Activated CD4-positive, alpha-beta memory T cell treated with anti-CD3 and anti-CD28 coated beads, Interleukin-2, amount 10 ng/mL, durations not matched to agents 7 days and 5 days (primary cell): ENCODE measurements at places on chromosomes 7 and 10. TPM values are rescaled to one million over a fixed set of nuclear protein-coding genes. Genes with fewer than 3 reads are reported as not detected.

DNA sequence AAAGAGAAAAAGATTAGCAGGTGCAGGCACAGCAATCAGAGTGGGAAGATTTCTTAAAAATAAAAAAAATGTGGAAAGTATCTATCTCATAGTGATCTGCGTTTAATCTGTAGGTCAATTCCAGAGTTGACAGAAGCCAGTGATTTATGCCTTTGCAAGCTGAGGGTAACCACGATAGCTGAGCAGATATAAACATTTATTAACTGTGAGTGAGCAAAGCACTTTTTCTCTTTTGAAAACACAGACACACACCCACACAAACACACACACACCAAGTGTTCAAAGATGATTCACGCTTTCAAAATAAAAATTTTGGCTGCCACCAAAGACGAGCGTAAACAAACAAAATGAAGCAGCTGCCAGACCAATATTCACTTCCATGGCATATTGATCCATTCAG, 243.2 kb upstream of the SLC26A5 start:
- no peaks in the 10 kb centered on the region for H3K4me1 ChIP-seq
- peaks cover 1% of the 10 kb centered on the region for H3K27me3 ChIP-seq
- H3K36me3 ChIP-seq: no peaks in the 10 kb centered on the region
- H3K4me3 ChIP-seq: no peak overlapping the region

- no peaks in the 10 kb centered on the region for H3K36me3 ChIP-seq
- H3K4me1 ChIP-seq: peaks cover 14% of the 10 kb centered on the region
- H3K27me3 ChIP-seq: peaks cover 2% of the 10 kb centered on the region
- no peak overlapping the region for H3K4me3 ChIP-seq
Measured at GRCh38 chr7:128879939-128880746, 17.5 kb downstream of the ATP6V1F start.

- no peaks in the 10 kb centered on the region for H3K36me3 ChIP-seq
- no peak overlapping the region for H3K4me3 ChIP-seq
- no peaks in the 10 kb centered on the region for H3K4me1 ChIP-seq
Measured at GRCh38 chr10:70937661-70938060, 49.3 kb upstream of the PCBD1 start.

DNA sequence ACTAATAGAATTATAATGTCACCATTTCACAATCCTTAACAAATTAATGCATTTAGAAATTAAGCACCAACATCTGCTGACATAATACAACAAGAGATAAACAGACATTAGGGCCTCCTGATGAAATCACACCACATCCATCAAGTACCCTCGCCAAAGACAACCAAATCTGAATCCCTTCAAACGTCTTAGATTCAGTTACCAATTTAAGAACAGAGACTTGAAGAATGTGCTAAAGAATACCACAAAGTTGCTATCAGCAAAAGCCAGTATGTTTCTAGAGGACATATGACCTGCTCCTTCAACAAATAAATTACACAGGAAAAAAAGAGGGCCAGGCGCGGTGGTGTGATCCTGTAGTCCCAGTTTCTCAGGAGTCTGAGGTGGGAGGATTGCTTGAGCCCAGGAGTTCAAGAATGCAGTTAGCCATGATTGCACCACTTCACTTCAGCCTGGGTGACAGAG, 144.5 kb downstream of the REEP3 start:
- H3K4me3 ChIP-seq: no peak overlapping the region
- H3K27me3 ChIP-seq: no peaks in the 10 kb centered on the region
- DNase-seq: no peak
- H3K36me3 ChIP-seq: no peaks in the 10 kb centered on the region
- H3K4me1 ChIP-seq: peaks cover 5% of the 10 kb centered on the region

GRCh38 chr7:149241696-149242095, 2.2 kb downstream of the ZNF212 start:
- no peak for DNase-seq
- no peaks in the 10 kb centered on the region for H3K27me3 ChIP-seq
- H3K4me1 ChIP-seq: peaks cover 53% of the 10 kb centered on the region
- H3K27ac ChIP-seq: no peak overlapping the region
- H3K4me3 ChIP-seq: peak overlapping the region; percentile 39
- peaks cover 7% of the 10 kb centered on the region for H3K36me3 ChIP-seq

GRCh38 chr10:93806903-93807302, 49.2 kb downstream of the LGI1 start:
- H3K4me1 ChIP-seq: no peaks in the 10 kb centered on the region
- peaks cover 22% of the 10 kb centered on the region for H3K27me3 ChIP-seq
- DNase-seq: no peak
- H3K4me3 ChIP-seq: no peak overlapping the region
- H3K36me3 ChIP-seq: no peaks in the 10 kb centered on the region

- H3K4me3 ChIP-seq: no peak overlapping the region
- no peak overlapping the region for H3K27ac ChIP-seq
- H3K36me3 ChIP-seq: no peaks in the 10 kb centered on the region
- no peak for DNase-seq
- H3K4me1 ChIP-seq: no peaks in the 10 kb centered on the region
- H3K27me3 ChIP-seq: no peaks in the 10 kb centered on the region
Measured at GRCh38 chr7:126606331-126606730, 646.4 kb downstream of the GRM8 start.

- DNase-seq: no peak
- H3K27me3 ChIP-seq: no peaks in the 10 kb centered on the region
- no peak overlapping the region for H3K4me3 ChIP-seq
- peaks cover 58% of the 10 kb centered on the region for H3K4me1 ChIP-seq
Measured at GRCh38 chr7:143283381-143283780, 1.4 kb upstream of the TMEM139 start.

DNA sequence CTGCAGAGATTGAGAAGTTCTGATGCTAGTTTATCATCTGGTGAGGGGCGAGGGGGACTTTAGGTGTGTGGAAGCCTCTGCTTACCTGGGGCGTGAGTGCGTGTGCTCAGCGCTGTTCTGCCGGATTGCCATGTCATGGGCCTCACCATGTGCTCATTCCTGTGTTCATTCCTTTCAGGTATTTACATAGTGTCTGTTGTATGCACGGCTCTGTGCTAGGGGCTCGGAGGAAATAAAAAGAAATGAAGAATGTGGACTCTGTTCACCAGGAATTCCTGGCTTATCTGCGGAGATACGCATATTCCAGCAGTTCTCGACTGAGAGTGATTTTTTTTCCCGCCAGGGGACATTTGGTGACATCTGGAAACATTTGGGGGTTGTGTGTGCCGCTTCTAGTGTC, 152.0 kb downstream of the CAMK1D start:
- H3K4me3 ChIP-seq: no peak overlapping the region
- H3K27me3 ChIP-seq: no peaks in the 10 kb centered on the region
- H3K27ac ChIP-seq: no peak overlapping the region
- H3K4me1 ChIP-seq: peaks cover 32% of the 10 kb centered on the region
- H3K36me3 ChIP-seq: no peaks in the 10 kb centered on the region

DNA sequence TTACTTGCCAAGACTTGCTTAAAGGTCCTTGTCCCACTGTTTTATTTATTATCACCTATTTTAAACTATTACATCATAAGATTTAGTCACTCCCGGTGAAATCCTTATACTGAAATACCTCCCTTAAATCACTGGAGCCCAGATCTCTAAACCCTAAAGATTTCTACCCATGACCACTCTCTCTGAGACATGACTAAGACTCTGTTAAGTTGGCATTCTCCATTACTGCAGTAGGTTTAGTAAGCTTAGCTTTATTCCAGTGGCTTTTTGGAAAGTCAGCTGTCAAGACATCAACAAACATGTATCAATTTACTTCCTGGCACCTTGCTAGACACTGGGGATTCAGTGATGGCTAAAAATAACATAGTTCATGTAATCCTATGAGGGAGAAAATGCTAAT, 874.2 kb downstream of the KCNMA1 start:
- H3K4me3 ChIP-seq: no peak overlapping the region
- H3K36me3 ChIP-seq: no peaks in the 10 kb centered on the region
- DNase-seq: no peak
- no peaks in the 10 kb centered on the region for H3K4me1 ChIP-seq
- H3K27ac ChIP-seq: no peak overlapping the region

- peaks cover 4% of the 10 kb centered on the region for H3K27me3 ChIP-seq
- no peaks in the 10 kb centered on the region for H3K36me3 ChIP-seq
- peaks cover 2% of the 10 kb centered on the region for H3K4me1 ChIP-seq
- DNase-seq: no peak
- no peak overlapping the region for H3K27ac ChIP-seq
- H3K4me3 ChIP-seq: no peak overlapping the region
Measured at GRCh38 chr10:68133523-68133922, 24.2 kb downstream of the MYPN start.

- no peaks in the 10 kb centered on the region for H3K36me3 ChIP-seq
- peaks cover 31% of the 10 kb centered on the region for H3K27me3 ChIP-seq
- peak overlapping the region; percentile 31 for H3K4me3 ChIP-seq
- no peak overlapping the region for H3K27ac ChIP-seq
- peaks cover 14% of the 10 kb centered on the region for H3K4me1 ChIP-seq
- DNase-seq: no peak
Measured at GRCh38 chr10:9229702-9230244, 1175.3 kb downstream of the GATA3 start.

DNA sequence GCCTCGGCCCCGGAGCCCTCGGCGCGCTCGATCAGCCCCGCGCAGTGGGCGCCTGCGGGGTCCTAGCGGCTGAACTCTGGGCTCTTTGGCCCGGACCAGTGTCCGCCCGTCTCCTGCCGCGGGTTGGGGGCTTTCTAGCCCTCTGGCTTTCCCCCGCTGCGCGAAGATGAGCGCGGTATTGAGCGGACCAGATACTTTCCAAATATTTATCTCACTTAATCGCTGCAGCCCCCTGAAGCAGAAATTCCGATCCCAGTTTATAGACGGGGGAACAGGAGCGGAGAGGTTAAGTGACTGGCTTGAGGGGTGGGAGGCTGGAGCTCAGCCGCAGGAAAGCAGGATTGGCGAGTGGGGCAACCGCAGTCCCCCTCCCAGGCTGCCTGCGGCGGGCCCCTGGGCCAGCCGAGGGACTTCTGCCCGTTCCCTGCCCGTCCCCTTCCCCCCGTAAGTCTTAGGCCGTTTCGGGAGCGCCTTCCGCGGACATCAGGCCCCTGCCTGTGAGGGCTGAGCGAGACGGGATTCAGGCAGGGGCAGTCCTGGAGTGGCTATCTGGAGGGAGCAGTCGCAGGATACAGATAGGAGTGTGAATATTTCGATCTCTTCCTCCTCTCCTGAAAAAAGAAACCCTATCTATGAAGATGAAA, 565 bp downstream of the STRIP2 start:
- H3K4me1 ChIP-seq: peaks cover 44% of the 10 kb centered on the region
- peaks cover 12% of the 10 kb centered on the region for H3K36me3 ChIP-seq
- peak overlapping the region; percentile 71 for H3K27ac ChIP-seq
- H3K4me3 ChIP-seq: peak overlapping the region; percentile 85

DNA sequence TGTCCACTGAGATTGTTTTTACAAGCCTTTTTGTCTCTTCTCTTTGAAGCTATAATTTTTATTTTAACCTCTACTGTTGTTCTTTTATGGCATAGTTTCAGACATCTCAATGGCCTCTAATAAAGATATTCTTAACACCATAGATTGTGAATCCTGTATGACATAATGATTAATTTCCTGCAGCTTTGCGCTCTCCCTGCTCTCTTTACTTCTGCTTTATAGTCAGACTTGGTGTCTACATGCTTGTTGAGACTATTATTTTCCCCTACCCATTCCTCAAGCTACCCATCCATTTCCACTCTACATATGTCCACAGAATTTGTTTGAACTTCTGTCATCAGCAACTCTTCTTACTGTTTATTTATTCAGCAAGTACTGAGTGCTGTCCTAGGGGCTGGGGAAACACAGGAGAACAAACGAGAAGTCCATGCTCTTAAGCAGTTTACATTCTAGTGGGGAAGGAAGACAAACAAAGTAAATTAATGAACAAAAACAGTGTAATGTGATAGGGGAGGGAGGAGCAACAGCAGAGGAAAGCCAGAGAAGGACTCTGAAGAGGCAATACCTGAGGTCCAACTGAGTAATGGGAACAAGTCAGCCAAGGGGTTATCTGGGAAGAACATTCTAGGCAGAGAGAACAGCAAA, 110.1 kb downstream of the CDK14 start:
- H3K4me1 ChIP-seq: no peaks in the 10 kb centered on the region
- no peak overlapping the region for H3K4me3 ChIP-seq
- no peak for DNase-seq
- H3K27ac ChIP-seq: no peak overlapping the region

DNA sequence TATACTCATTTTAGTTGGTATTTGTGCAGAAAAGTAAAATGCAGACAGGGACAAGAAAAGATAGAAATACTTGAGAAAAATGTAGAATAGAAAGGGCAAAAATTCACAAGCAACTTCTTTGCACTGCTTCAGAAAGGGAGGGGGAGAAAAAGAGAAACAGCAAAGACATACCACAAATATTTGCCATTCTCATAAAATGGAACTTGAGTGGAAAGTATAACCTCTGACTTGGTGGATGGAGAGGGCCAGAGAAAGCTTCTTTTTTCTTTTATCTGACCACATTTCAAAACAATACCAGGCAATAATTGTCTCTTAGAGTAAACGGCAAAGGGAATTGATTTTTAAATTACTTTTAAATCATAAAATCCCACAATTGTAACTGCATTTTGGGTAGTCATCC, 35.8 kb upstream of the TRUB1 start:
- DNase-seq: no peak
- peaks cover 4% of the 10 kb centered on the region for H3K4me1 ChIP-seq
- H3K4me3 ChIP-seq: no peak overlapping the region
- peaks cover 16% of the 10 kb centered on the region for H3K27me3 ChIP-seq

- H3K27ac ChIP-seq: no peak overlapping the region
- H3K27me3 ChIP-seq: peaks cover 2% of the 10 kb centered on the region
- H3K4me3 ChIP-seq: no peak overlapping the region
- H3K4me1 ChIP-seq: no peaks in the 10 kb centered on the region
- DNase-seq: no peak
Measured at GRCh38 chr7:1320616-1321240, 88.1 kb downstream of the UNCX start.

DNA sequence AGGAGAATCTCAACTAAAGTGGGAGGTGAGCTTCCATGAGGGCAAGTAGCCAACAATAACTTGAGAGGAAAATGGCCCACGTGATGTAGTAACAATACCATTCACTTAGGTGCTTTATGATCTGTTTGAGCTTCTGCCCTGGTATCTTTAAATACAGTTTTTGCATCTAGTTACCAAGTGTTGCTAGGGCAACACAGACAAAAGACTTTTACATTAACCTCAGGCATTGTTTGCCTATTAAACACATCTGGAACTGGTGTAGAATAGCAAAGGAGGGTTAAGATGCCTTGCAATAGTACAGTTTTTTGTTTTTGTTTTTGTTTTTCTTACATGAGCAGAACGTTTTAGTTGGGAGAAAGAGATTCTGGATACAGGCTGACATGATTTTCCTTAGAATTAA, 97.7 kb upstream of the MTPN start:
- H3K4me3 ChIP-seq: no peak overlapping the region
- H3K27ac ChIP-seq: no peak overlapping the region
- DNase-seq: no peak
- no peaks in the 10 kb centered on the region for H3K4me1 ChIP-seq
- no peaks in the 10 kb centered on the region for H3K36me3 ChIP-seq

GPR85 gene
- not detected for total RNA-seq

BLNK gene
- total RNA-seq: not detected

MKI67 gene
- 272 TPM for total RNA-seq

FGFBP3 gene
- 1.3 TPM for total RNA-seq

DPYSL4 gene
- 6.7 TPM for total RNA-seq

SFTPA1 gene
- not detected for total RNA-seq

UCN3 gene
- total RNA-seq: not detected

MEOX2 gene
- not detected for total RNA-seq

CALD1 gene
- total RNA-seq: 0.38 TPM

PRRT4 gene
- total RNA-seq: not detected

PIP gene
- total RNA-seq: not detected
